ENCODE measurements at places on chromosomes 3 and 15.

DNA sequence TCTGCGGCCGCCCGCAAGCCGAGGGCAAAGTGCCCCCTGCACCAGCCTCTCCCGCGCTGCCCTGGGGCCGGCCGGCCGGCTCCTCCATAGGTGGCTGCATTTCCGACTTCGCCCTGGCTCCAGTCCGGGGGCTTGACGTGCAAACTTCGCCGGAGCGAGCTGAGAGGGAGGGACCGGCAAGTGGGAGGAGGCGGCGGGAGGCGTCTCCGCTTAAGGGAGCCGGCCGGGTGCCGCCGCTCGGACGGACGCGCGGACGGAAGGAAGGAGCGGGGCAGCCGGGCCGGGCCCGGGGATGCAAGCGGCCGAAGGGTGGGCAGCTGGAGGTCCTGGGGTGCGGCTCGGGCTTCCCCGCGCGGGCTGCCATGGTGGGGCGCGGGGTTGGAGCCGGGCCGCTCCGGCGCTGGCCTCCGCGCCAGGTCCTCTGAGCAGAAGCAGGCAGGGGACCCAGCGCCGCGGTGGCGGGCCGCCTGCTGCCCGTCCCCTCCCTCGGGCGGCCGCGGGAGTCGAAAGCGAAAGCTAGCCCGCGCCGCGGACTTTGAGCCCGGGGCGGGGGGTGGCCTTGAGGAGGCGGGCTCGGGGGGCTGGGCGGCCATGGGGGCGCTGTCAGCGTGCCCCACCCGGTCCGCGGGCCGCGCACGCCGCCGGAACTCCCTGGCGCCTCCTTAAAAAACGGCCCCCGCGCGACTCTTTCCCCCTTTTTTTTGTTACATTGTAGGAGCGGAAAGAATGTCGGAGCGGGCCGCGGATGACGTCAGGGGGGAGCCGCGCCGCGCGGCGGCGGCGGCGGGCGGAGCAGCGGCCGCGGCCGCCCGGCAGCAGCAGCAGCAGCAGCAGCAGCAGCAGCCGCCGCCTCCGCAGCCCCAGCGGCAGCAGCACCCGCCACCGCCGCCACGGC is at the start of gene SCAANT1:
SCAANT1 (minus strand) TSS at position 511 of the 895 bp plus-strand sequence.
- DNase-seq = no peak

GRCh38 chr3:49700453-49701128 is 11.2 kb downstream of the RNF123 start:
- DNase-seq = no peak

DNA sequence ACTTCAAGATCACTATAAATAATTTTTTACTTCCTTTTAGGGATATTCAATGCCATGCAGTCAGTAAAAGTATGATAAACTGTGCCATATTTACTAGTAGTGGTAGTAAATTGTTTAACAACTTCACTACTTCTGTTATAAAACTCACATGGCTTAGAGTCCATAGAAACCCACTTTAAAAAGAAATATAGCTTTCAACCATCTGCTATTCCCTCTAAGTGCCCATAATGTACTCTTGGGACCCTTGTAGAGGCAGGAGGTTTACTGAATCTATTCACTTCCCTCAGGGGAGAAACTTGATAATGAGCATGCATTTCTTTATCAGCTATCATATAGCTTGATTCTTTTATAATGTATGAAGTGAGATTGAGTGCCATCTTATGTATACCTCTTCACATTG is 1448.4 kb upstream of the ALCAM start:
- no peak for DNase-seq

- no peak for DNase-seq
Observed at GRCh38 chr15:72342385-72342784, 22.4 kb upstream of the CELF6 start.

- no peak for DNase-seq
Observed at GRCh38 chr15:71374607-71375352, 259.5 kb downstream of the THSD4 start.

DNA sequence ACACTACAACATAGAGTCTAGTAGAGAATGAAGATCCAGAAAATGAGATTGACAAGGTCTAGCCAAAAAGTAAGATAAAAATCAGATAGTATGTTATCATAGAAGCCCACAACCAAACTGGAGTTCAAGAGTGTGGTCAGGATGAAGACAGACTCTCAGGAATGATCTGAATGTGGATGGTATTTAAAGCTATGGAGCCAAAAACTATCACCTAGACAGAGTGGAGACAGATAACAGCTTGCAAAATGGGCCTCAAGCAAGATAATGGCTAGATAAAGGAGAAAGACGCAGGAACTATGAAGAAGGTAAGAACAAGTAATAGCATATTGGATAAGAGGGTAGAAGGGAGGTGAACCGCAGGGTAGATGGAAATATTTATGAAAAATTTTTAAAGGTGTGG is 35.4 kb downstream of the ZMAT3 start:
- DNase-seq = no peak

DNA sequence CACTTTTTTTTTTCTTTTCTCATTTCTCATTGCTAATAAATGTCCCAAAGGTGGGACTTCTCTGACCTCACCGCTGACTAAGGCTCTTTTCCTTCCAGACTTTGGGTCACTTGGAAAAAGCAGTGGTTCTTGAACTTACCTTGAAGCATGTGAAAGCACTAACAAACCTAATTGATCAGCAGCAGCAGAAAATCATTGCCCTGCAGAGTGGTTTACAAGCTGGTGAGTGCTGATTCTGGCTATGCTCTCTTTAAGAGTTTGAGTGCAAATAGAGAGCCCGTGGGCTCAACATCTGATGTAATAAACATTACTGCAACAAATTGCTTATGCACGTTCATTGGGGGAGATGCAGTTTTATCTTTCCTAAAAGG is 2.0 kb downstream of the BHLHE40 start:
- DNase-seq = no peak

DNA sequence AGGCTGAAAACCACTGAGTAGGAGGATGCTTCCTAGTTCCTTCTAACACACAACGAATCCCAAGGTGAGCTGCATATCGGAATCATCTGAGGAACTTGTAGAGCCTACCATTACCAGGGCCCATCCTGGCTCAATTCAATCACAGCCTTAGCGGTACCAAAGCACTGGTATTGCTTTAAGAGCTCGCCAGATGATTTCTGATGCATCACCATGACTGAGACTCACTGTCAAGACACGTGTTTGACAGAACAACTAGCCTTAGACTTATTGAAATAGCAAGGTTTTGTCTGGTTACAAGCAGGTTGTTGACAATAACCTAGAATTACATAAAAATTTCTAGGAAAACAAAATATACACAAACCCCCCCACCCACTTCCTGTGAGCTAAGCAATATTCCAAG is 68.5 kb downstream of the CBLB start:
- no peak for DNase-seq

- no peak for DNase-seq
Observed at GRCh38 chr3:113697500-113698090, 1.2 kb upstream of the USF3 start.

GRCh38 chr3:88058306-88058580 is 562 bp downstream of the CGGBP1 start:
- no peak for DNase-seq
